Uterus (tissue), 4 donors: ENCODE measurements at places on chromosomes 3 and 15. TPM values are rescaled to one million over a fixed set of nuclear protein-coding genes. Genes with fewer than 3 reads are reported as not detected.

DNA sequence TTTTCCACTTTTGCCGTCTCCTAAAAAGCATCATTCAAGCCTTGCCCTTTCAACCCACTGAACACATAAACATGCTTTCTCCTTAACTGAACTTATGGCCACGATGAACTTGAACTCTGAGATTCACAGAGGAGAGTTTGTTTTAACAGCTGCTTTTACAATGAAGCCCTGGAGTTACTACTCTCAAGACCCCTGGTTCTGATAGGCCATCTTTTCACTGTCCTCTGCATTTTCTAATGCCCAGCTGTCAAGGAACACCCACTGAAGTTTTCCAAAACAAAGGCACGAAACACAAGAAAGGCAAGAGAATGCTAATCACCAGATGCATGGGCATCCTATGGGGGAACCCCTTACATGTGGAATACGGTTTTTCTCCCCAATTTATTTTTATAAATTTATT is 100.8 kb downstream of the ADAMTS9 start:
- H3K27me3 ChIP-seq, result no peaks in the 10 kb centered on the region
- H3K4me3 ChIP-seq, result no peak overlapping the region
- no peaks in the 10 kb centered on the region for H3K36me3 ChIP-seq
- no peak for DNase-seq
- no peaks in the 10 kb centered on the region for H3K4me1 ChIP-seq
- no peak overlapping the region for H3K27ac ChIP-seq

GRCh38 chr3:196232882-196233251 is 16.5 kb downstream of the SLC51A start:
- H3K27me3 ChIP-seq, result no peaks in the 10 kb centered on the region
- H3K27ac ChIP-seq, result no peak overlapping the region
- no peaks in the 10 kb centered on the region for H3K4me1 ChIP-seq
- no peak overlapping the region for H3K4me3 ChIP-seq
- H3K36me3 ChIP-seq, result no peaks in the 10 kb centered on the region

- H3K4me3 ChIP-seq, result no peak overlapping the region
- no peaks in the 10 kb centered on the region for H3K4me1 ChIP-seq
- no peak overlapping the region for H3K27ac ChIP-seq
- no peak for DNase-seq
Observed at GRCh38 chr3:29746163-29746760, 465.4 kb downstream of the RBMS3 start.

The ATP13A5 gene
- not detected for total RNA-seq

DNA sequence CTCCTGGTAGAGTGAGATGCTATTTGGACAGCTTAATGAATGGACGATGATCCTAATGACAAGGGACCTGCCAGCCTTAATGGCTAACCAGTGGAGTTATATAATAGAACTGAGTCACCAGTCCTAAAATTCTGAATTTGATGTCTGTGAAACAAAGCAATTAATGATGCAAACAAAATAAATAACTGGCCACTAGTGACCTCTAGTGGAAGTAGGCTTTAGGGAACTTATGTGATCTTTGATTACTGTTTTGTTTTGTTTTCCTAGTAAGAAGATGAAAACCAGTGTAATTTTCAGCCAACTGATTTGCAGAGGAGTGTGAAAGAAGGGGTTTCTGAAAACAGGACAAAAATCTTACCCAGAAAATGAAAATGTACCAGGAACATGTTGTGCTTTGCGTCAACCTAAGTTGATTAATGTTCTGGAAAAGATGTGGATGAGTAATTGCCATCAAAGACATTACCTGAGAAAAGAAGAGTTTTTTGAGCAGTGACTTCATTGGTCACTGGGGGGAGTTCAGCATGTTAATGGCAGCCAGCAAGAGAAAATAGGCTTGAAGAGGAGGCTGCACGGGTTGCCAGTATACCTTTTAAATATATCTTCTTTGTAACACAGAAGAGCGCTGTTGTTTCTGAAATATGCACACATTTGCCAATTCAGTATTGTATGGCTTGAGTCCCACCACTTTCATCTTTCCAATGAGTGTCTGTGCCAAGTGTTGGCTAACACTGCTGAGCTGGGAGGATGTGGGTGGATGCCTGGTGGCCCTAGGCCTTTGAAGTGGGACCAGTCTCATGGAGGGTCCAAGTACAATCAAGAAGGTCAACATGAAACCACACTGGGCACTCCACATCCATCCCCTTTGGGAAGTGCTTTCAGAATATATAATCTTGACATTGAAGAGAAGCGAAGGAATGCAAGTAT is 9.3 kb downstream of the VEPH1 start:
- no peaks in the 10 kb centered on the region for H3K27me3 ChIP-seq
- no peak overlapping the region for H3K4me3 ChIP-seq
- no peak for DNase-seq
- H3K36me3 ChIP-seq, result no peaks in the 10 kb centered on the region

The LPP gene
- total RNA-seq, result 180 TPM

- peaks cover 12% of the 10 kb centered on the region for H3K4me1 ChIP-seq
- H3K27ac ChIP-seq, result peak overlapping the region; percentile 81
- H3K36me3 ChIP-seq, result no peaks in the 10 kb centered on the region
Observed at GRCh38 chr3:64739971-64740631, 52.3 kb upstream of the ADAMTS9 start.

The GABRB3 gene
- not detected for total RNA-seq

- peak overlapping the region; percentile 92 for H3K27ac ChIP-seq
- peak; percentile 87 for DNase-seq
- no peaks in the 10 kb centered on the region for H3K27me3 ChIP-seq
- no peaks in the 10 kb centered on the region for H3K36me3 ChIP-seq
Observed at GRCh38 chr3:112642912-112643506, 2.1 kb upstream of the CCDC80 start.

The ZMYND10 gene
- 7.9 TPM for total RNA-seq

The SLC12A8 gene
- not detected for total RNA-seq

DNA sequence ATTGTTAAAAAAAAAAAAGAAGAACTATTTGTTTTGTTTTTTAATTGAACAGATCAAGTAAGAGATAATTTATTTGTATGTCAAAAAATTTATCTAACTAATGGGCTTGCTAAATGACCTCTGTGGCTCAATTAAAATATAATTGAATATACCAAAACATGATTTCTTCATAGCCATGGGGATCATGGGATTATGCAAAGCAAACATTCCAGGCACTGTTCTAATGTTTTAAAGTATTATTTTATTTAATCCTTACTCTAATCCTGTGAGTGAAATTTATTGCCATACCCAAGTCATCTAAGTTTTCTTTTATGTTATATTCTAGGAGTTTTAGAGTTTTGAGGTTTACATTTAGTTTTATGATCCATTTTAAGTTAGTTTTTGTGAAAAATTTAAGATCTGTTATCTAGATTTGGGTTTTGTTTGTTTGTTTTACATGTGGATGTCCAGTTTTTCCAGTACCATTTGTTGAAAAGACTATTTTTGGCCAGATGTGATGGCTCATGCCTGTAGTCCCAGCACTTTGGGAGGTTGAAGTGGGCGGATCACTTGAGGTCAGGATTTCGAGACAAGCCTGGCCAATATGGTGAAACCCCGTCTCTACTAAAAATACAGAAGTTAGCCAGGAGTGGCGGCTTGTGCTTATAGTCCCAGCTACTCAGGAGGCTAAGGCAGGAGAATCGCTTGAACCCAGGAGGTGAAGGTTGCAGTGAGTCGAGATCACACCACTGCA is 52.3 kb upstream of the CNOT10 start:
- no peaks in the 10 kb centered on the region for H3K27me3 ChIP-seq
- no peak overlapping the region for H3K27ac ChIP-seq
- H3K4me3 ChIP-seq, result no peak overlapping the region
- H3K4me1 ChIP-seq, result no peaks in the 10 kb centered on the region

The ADIPOQ gene
- total RNA-seq, result not detected

DNA sequence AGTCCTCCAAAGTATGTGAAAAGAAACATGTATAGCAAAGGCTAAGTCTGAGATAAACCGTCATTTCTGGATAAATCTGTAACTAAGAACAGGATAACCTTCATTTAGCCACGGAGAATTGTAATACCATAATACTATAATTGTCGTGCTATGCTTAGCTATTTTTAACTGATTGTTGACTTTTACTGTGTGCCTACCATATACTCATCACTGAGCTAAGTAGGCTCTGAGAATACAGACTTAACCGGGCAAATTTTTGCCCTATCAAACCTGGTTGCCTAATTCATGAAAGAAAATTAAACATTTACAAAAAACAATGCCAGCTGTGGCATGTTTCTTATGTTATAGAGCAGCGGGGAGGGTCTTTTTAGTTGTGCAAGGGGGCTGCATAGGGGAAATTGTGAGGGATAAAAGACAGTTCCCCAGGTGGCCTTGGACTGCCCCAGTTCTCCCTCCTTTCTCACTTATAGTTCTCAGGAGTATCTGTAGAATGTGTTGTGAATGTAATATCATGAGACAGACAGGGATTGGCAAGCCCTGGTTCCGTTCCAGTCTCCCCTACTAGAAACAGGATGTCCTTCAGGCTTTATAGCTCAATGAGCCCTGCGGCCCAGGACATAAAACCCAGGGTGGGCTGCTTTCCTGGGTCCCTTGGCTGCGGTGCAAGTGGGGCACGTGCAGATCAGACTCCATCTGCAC is 318.5 kb downstream of the GBE1 start:
- H3K4me1 ChIP-seq, result no peaks in the 10 kb centered on the region
- DNase-seq, result no peak
- H3K4me3 ChIP-seq, result no peak overlapping the region
- H3K36me3 ChIP-seq, result no peaks in the 10 kb centered on the region
- H3K27me3 ChIP-seq, result no peaks in the 10 kb centered on the region
- no peak overlapping the region for H3K27ac ChIP-seq

- H3K27me3 ChIP-seq, result no peaks in the 10 kb centered on the region
- no peaks in the 10 kb centered on the region for H3K4me1 ChIP-seq
- H3K36me3 ChIP-seq, result no peaks in the 10 kb centered on the region
- no peak overlapping the region for H3K4me3 ChIP-seq
Observed at GRCh38 chr15:69696946-69697345, 244.3 kb downstream of the RPLP1 start.

The LMLN gene
- total RNA-seq, result 11.3 TPM

GRCh38 chr3:103047640-103048039 is 612.8 kb downstream of the ZPLD1 start:
- DNase-seq, result no peak
- H3K4me3 ChIP-seq, result no peak overlapping the region
- H3K27me3 ChIP-seq, result no peaks in the 10 kb centered on the region
- no peak overlapping the region for H3K27ac ChIP-seq
- H3K4me1 ChIP-seq, result no peaks in the 10 kb centered on the region

GRCh38 chr15:92817339-92817886 is 82.7 kb upstream of the CHD2 start:
- no peak overlapping the region for H3K4me3 ChIP-seq
- H3K36me3 ChIP-seq, result no peaks in the 10 kb centered on the region
- no peak for DNase-seq
- no peaks in the 10 kb centered on the region for H3K27me3 ChIP-seq
- H3K27ac ChIP-seq, result no peak overlapping the region
- no peaks in the 10 kb centered on the region for H3K4me1 ChIP-seq

The GOLGA6A gene
- total RNA-seq, result 0.58 TPM

The CCR8 gene
- not detected for total RNA-seq
